ENCODE measurements at places on chromosomes 6 and 20.

DNA sequence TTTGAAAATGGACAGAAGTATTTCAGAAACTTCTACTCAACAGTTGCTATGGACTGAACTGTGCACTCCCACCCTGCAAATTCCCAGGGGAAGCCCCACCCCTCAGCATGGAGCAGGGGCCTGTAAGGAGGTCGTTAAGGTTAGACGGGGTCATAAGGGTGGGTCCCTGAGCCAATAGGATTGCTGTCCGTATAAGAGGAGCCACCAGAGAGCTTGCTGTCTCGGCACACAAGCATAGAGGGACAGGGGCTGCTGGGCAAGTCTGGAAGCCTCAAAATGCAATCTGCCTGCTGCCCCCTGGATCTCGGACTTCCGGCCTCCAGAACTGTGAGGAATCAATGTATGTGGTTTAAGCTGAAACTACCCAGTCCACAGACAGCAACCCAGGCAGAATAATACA lies 37.4 kb upstream of the AFDN start:
- no peak for DNase-seq

GRCh38 chr6:105898286-105898685 lies 187.8 kb upstream of the PRDM1 start:
- DNase-seq = peak; percentile 54

DNA sequence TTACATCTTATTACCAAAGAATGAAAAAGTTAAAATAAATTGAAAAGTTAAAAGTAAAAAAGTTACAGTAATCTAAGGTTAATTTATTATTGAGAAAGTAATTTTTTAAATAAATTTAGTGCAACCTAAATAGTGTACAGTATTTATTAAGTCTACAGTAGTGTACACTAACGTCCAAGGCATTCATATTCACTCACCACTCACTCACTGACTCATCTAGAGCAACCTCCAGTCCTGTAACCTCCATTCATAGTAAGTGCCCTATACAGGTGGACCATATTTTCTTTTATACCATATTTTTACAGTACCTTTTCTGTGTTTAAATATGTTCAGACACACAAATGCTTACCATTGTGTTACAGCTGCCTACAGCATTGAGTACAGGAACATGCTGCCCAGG lies 624.7 kb upstream of the NOX3 start:
- no peak for DNase-seq

- no peak for DNase-seq
These were observed 63.9 kb upstream of the PIM1 start for GRCh38 chr6:37106051-37106363.

GRCh38 chr20:9204979-9205378 lies 136.1 kb downstream of the PLCB4 start:
- DNase-seq = no peak

DNA sequence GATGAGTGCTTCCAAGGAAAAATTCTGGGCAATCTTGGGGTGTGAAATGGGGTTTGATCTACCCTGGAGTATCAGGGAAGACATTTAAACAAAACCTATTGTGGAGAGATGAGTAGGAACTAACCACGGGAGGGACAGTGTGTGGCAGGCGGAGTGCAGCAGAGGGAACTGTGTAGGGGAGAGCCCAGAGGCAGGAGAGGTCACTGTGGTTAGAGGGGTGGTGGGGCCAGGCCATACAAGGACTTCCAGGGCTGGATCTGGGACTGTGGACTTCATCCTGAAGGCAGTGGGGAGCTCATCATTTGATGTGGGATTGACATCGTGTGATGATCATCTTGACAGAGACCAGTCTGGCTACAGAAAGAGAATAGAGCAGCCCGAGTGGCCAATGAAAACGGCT lies 89.0 kb downstream of the TOX2 start:
- no peak for DNase-seq

DNA sequence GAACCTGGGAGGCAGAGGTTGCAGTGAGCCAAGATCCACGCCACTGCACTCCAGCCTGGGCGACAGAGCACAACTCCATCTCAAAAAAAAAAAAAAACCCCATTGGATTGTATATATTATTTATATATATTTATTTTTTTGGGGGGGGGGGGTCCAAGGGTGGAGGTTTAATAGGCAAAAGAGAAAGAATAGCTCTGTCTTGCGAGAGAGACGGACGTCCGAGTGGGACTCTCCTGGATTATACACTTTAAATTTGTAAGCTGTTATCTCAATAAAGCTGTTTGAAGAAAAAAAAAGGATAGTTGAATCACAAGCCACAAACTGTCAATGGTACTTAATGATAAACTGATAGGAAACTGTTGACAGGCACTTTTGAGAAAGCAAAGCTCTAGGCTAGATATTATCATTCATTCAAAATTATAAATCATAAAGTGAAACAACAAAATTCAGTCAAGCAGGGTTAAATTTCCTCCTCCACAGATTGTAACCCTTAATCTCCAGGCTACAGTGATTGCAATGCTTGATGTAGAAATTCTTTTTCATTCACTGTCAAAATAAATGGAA lies 20.3 kb downstream of the EIF2S2 start:
- no peak for DNase-seq

DNA sequence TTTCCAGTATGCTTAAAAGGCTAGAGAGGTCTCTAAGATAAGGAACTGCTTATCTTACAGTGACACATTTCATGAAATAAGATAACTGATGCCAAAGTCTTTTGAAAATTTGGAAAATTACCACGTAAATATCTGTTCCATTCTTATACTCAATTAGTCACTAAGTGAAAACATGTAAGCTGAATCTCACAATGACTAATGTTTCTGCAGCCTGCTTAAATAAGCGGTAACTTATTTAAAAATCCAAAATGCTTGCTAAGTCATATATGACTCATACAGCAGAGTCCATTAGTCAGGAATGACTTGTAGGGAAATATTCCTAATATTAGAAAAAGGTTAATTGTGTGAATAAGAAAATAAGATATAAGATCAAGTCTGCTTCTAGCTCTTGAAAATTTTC lies 27.8 kb upstream of the LGSN start:
- DNase-seq = peak; percentile 63

DNA sequence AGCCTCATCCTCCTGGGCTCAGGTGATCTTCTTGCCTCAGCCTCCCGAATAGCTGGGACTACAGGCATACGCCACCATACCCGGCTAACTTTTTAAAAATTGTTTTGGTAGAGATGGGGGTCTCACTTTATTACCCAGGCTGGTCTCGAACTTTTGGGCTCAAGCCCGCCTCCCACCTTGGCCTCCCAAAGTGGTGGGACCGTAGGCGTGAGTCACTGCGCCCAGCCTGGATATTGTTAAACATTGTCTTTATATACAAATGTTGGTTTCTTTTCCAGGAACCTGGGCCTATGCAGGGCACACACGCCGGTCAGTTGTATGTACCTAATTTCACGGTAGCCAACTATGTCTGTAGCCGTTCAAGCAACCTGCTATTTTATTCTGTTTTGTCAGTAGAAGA lies 60.1 kb downstream of the SYNJ2 start:
- no peak for DNase-seq

DNA sequence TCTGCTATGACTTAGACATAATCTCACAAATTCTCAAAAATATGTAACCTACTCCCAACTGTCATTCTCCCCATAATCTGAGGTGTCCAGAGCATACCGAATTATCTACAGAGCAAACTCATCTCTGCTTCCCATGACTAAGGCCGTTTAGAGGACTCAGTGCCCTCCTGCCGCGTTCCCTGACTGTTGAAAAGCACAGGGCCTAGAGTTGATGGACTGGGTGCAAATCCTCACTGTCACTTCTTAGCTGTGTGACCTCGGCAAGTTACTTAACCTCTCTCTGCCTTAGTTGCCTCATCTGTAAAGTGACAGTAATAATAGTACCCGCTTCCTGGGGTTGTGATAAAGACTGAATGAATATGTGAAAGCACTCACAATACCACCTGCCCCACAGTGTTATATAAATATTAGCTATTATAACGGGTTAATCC lies 4.7 kb upstream of the TUBB2A start:
- DNase-seq = no peak

DNA sequence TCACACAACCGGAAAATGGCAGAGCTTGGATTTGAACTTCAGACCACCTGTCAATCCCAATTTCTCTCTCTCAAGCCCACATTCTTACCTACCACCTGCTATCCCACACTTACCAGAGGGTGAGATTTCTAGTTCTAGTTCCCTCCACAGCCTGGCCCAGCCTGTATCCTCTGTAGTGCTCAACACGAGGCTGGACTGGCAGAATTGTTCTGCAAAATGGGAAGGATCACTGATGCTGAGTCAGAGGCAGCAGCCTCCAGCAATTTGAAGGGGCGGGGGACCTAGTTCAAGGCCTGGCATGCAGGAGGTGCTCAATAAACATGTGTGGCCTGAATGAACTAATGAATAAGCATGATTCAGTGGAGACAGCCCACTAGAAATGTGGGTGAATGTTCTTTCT lies 53.6 kb upstream of the TTPAL start:
- no peak for DNase-seq

- DNase-seq = no peak
These were observed 180.9 kb downstream of the ARID1B start for GRCh38 chr6:156957931-156958547.

DNA sequence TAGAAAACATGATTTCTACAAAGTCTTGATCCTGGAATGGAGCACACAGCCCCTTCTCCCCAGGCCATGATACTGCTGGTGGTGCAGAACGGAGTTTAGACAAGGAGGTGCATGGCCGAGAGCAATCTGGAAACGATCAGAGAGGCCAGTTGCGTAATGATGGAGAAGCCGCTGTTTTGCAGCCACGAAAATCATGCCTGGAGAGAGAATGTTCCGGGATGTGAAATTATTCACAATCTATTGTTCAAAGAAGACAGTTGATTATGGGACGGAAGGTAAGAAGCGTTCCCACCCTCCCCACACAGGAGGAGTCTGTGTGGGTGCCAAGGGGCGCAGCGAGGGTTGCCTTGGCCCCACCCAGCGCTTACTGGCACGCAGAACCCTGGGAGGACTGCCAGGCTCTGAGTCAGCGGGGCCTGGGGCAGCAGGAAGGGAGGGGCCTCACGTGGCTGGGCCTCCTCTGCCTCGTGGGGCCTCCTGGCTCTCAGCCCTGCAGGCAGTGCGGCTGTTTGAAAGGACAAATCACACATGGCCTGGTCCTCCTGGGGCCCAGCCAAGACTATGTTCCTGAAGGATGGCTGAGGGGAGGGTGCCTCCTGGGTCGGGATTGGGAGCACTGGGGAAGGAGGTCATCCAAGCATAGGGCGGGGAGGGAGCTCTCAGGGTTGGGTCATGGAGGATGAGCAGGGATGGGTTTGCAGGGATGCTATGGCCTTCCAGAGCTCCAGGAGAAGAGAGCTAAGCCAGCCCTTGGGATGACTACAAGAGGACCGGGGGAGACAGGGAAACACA lies 8.7 kb upstream of the AP5S1 start:
- DNase-seq = peak; percentile 98

- no peak for DNase-seq
These were observed 565.5 kb downstream of the FRK start for GRCh38 chr6:115495184-115495583.

DNA sequence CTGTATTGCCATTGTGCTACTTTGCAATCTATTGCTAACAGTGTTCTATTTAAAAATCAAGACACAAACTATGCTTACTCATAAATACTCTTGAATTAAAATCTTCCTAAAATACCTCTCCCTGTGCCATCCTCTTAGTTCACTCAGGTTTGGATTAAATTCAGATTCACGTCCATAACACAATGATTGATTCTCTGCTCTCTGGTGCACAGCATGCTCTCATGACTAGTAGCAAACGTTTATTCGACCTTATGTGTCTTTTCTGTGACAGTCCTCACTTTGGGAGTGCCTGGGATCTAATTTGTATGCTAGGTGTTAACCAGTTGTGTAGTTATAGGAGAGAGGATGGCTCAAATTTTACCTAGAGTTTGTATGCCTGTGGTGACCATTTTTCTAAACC lies 270.4 kb upstream of the FKBP1C start:
- no peak for DNase-seq

GRCh38 chr6:29005183-29005885 lies at the start of gene ZNF311:
Gene ZNF311 (minus strand): TSS chr6:29005315. CDS start chr6:29003954, 1,361 bp downstream.
- no peak for DNase-seq

DNA sequence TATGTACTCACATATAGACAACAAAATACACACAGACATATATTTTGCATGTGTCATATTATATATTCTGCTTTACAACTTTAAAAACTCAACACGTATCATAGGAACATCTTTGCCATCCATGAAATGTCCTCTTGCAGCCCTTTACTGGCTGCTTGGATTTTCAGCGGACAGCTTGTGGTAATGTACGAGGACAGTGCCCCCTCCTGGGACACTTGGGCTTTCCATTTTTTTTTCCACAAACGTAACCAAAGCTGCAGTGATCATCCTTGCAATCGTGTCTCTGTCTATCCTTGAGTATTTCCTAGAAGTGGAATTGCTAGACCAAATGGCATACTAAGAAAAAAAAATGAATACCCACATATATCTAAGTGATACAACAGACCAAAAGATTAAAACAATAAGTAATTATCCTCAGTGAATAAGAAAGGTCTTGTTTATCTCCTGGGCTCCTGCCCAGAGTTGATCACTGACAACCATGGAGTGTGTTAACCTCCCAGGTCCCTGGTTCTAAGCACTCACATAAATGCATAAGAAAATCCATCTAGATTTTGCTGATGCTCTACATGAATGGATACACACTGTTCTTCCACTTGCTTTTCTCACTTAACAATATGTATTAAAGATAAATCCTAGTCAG lies 18.1 kb downstream of the BPI start:
- DNase-seq = peak; percentile 30

GRCh38 chr20:57346477-57346876 lies 4.6 kb upstream of the RAE1 start:
- peak; percentile 42 for DNase-seq

DNA sequence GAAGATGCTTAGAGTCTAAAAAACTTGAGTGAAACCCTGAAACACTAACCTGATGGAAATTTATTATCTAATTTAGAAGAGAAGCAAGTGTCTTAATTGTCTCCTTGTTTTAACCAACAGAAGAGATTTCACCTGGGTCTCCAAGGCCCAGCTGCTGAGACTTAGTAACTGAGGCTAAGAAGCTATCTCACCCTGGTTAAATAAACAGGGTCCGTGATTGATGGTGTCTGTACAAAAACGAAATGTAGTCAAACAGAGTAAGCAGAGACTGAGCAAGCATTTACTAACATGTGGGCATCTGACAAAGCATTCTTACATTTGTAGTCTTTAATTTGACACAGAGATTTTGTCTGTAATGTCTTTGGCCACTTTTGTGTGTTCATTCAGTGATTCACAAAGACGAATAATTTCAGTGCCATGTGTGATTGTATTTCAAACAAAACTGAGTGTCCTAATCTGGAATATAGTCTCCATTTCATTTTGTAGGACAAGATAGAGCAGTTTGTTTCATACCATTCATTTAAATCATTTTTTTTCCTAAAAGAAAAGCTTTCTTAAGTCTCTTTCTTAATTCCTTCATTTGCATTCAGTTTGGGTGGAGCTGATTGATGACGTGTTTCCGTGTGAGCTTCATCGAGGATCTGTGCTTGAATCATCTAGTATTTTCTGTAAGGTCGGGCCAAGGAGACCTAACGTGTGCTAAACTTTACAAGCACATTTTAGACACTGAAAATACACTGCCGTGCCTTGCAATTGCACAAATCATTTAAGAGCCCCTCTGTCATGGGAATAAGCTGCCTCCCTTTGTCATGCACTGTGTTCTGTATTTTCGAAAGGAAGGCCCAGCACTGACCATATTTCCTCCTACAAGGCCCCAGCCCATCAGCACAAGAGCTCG lies 170.6 kb upstream of the QKI start:
- no peak for DNase-seq

- DNase-seq = peak; percentile 44
These were observed 5.4 kb downstream of the CCND3 start for GRCh38 chr6:41936073-41936837.

- DNase-seq = no peak
These were observed 56.0 kb downstream of the APCDD1L start for GRCh38 chr20:58459058-58459750.

GRCh38 chr6:84641076-84641475 lies 123.3 kb downstream of the TBX18 start:
- no peak for DNase-seq

GRCh38 chr6:68632734-68633133 lies 2.3 kb upstream of the ADGRB3 start:
- DNase-seq = no peak

Data from fibroblast of skin of left biceps (primary cell).